Stimulated activated CD8-positive, alpha-beta memory T cell treated with anti-CD3 and anti-CD28 coated beads, Interleukin-12 subunit alpha, Interleukin-12 subunit beta, amount 100 ng/mL, for 1 hour (primary cell): ENCODE measurements at places on chromosomes 4 and X.

GRCh38 chr4:88585917-88586316 is 6.4 kb upstream of the HERC3 start:
- DNase-seq = no peak

GRCh38 chr4:161254375-161254774 is 909.4 kb downstream of the FSTL5 start:
- no peak for DNase-seq

DNA sequence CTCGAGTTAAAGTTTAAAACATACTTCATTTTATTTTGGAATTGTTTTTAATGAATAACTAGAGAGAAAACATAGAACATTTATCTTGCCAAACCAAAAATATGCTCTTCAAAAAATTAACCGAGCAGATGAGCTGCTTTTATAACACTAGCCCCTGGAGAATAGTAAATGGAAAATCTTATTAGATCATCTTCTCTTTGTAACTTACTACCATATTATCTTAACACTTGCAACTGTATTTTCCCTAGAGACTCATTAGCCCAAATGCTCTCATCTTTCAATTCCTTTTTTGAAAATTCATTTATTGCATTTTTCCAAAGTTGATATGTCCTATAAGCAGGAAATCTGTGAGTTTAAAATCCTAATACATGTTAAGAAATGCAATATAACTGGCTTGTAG is 143.3 kb downstream of the CAMK2D start:
- DNase-seq = no peak

DNA sequence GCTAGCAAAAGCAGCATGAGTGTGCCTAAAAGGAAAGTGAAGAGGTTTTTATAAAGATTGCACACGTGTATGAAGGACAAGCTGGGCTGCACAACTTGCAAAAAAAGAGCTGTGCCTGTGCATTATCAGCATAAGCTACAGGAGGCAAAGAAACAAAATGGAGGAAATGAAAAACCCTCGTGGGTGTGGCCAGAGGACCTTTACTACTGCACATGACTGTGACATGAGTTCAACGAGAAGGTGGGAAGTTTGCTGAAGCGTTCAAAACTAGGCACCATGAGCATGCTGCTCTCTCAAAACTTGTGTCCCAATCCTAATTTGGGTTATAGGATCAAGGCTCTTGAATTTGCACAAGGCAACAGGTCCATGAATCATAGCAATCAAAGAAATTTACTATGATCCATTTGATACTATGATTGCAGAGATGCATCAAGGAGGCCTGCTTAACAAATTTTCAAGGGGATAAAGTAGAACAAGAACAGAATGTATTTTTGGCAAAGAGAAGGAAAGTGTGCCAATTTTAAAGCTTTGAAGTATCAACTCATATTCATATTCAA is 38.1 kb upstream of the CXorf38 start:
- no peak for DNase-seq

DNA sequence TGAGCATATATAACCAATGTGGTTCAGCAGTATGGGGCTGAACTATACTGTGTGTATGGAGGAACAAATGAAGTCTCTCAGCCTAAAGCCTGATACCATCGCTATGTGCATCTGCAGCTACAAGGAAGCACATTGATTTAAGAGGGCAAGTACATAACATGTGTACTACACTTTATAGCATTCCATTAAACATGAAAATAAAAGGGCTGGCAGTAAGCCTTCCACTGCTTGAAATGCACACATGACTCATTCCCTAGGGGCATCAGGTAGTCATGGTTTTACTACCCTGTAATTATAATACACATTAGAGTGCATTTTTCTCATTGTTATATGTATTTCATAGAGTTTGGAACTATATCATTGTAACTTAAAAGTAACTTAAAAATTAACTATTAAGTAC is 51.2 kb downstream of the SMARCA1 start:
- DNase-seq = no peak

- no peak for DNase-seq
Observed at GRCh38 chrX:126701380-126701779, 118.1 kb upstream of the PRR32 start.

DNA sequence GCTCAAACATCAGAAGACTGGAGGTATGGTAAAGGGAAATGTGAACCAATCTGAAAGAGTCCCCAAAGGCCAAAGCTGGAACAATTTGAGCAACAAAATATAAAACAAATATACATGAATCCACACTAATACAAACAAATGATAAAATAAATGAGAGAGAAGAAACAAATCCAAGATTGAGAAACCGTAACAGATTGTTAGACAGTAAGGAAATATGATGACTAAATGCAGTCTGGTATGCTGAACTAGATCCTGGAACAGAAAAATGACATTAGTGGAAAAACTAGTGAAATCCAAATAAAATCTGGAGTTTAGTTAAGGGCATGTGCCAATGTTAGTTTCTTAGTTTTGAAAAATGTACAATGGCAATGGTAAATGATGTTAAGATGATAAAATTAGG is 15.9 kb downstream of the PPA2 start:
- no peak for DNase-seq

DNA sequence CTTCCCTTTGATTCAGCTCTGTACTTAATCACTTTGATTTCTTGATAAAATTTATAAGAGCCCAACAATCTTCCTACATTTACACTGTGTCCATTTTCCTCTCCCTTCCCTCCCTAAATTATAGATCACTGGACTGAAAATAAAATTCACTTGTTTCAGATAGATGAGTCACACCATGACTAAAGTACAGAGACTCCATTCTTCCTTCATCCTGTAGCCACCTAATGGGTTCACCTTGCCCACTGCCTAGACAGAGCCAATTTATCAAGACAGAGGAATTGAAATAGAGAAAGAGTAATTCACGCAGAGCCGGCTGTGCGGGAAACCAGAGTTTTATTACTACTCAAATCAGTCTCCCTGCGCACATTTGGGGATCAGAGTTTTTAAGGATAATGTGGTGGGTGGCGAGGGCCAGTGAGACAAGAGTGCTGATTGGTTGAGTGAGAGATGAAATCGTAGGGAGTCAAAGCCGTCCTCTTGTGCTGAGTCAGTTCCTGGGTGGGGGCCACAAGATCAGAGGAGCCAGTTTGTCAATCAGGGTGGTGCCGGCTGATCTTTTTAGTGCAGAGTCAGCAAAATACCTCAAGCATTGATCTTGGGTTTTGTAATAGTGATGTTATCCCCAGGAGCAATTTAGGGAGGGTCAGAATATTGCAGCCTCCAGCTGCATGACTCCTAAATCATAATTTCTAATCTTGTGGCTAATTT is 71.3 kb upstream of the MED14 start:
- no peak for DNase-seq

GRCh38 chr4:53563824-53564223 is 27.5 kb downstream of the LNX1 start:
- no peak for DNase-seq

DNA sequence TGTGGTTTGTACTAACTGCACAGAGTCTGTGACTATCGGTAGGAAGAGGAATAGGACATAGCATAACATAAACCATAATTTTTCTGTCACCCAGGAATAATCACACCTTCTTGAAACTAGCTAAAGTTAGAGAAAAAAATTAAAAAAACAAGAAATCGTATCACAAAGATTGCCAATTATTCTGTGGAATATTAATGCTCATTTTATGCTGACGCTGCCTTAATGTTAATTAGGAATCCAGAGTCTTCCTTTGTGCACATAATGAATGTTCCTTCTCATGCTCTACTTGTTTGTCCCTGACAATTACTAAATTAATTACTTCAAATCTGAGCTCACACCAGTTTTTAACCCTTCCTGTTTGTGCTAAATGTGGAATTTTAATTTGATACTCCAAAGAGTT is 772.7 kb upstream of the EPHA5 start:
- DNase-seq = no peak

DNA sequence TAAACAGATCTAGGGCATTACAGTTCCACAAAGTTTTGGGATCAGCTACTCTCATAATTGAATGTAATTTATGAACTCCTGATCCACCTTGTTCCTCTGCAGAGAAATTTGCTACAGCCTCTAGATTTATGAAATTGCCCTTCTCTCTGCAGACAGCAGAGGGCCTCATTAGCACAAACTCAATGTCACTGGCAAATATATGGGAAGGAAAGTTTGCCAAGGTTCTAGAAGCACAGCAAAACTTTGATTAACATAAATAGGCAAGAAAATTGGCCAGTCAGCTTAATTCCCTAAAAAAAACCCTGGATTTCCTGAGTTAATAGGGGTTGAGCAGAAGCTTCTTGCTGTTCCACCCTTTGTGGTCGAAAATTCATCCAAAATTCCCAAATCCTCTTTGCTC is 31.5 kb downstream of the PRPS1 start:
- no peak for DNase-seq

GRCh38 chrX:116198235-116198634 is 27.7 kb downstream of the AGTR2 start:
- DNase-seq = no peak

DNA sequence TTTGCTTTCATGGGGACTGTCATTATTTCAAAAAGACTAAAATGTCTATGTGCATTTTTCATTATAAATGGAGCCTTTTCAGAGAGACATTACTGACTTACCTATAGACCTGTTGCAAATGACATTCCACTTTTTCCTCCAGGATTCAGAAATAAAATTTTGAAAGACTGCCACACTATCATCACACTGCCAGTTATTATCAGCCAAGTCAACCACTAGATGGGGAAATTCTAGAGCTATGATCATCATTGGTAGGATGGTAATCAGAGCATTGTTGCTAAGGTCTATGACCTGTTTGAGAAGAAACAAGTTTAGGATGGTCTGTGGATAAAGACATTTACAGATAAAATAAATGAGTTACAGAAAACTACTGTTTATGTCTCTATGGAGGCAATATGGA is 22.5 kb downstream of the LRRC66 start:
- DNase-seq = no peak

DNA sequence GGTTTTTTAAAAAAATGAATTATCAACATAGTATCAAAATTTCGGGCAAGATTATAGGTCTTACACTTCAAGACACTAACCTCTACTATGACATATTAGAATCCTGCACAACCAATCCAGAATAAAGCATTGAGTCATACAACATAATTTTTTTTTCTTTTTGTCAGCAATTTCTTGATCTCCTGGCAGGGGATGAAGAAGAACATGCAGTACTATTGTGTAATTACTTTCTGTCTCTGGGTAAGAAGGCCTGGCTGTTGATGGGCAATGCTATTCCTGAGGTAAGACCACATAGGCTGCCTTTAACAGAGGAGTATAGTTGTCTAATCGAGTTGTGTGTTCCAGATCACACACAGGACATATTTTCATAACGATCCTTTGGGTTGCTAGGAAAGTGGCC is 67.5 kb downstream of the FBXL5 start:
- no peak for DNase-seq

DNA sequence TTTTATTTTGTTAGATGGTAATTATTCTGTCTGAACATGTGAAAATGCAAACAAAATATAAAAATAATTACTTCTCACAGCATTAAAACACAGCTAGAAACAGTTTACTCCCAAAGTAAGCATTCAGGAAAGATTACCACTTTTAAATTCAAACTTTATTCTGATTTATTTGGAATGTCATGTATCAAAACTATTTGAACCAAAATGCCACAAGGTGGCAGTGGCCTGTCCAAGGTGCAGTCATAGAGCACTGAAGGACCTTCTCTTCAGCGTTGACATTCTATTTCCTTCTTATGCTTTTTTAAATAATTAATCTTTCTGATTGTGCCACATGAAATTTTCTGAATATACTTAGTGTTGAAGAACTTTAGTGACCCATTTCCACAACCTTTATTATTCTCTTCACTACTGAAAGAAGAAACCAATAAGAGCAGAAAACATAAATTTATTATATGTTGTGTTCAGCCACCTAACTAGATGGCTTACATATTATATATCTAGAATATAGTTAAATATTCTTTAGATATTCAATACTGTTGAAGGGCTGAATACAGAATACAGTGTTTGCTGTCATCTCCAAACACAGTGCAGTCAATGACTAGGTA is 283.6 kb downstream of the CFAP299 start:
- DNase-seq = no peak

GRCh38 chr4:103482893-103483292 is 236.9 kb downstream of the TACR3 start:
- no peak for DNase-seq

GRCh38 chrX:31227250-31227649 is 155.4 kb upstream of the FTHL17 start:
- DNase-seq = no peak

DNA sequence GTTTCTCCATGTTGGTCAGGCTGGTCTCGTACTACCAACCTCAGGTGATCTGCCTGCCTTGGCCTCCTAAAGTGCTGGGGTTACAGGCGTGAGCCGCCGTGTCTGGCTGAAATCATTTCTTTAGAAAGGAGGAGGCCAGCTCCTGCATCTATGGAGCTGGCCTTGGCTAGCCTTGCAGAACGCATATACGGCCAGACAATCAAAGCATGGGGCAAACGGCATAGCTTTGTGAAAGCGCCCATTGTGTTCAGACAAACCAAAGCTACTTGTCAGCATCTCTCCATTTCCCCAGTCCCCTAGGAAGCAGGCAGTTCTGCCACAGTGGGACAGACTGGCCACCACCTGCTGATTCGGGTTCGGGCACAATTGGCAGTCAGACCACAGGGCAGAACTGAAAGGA is 48.9 kb upstream of the IQSEC2 start:
- DNase-seq = no peak

DNA sequence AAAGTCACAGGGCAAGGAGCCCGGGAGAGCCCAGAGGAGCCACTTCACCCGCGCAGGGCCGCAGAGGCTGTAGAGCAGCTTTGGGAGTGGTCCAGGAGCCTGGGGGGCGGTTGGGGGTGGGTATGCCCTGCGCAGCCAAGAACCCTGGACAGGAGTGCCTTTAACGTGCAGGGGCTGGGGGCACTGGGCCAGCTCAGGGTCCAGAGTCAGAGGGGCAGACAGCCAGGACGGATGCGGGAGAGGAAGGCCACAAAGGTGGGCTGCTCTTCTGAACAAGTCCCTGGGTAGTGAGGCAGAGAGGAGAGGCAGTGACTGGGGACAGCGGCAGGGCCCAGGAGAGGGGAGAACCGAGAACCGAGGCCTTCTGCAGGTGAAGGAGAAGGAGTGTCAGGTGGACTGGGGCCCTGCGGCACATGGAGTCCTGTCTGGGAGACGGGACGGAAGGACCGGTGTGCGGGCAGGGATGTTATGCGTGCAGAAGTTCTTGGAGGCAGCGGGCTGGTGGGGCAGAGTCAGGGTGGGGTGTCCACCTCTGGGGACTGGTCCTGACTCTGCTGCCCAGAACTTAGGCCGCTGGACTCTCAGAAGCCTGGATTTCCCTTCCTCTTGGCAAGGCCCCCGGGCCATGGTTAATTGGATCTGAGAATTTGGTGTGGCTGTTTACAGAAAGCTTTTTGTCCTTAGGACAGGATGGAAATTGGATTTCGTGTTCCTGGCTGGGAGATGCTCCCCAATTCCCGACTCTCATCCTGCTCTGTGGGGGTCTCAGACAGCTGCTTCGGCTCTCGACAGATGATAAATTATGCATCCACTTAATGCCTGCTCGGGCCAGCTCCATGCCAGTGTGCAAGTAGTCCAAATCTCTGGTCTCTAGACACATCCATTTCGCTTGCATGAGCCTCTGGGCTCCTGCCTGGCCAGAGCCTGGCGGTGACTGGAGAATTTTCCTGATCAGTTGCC is 31.9 kb downstream of the ADRA2C start:
- no peak for DNase-seq
